Stimulated activated CD4-positive, alpha-beta T cell treated with anti-CD3 and anti-CD28 coated beads, TNF-alpha, amount 100 ng/mL, for 1 hour (primary cell): ENCODE measurements at places on chromosomes 5 and 9.

DNA sequence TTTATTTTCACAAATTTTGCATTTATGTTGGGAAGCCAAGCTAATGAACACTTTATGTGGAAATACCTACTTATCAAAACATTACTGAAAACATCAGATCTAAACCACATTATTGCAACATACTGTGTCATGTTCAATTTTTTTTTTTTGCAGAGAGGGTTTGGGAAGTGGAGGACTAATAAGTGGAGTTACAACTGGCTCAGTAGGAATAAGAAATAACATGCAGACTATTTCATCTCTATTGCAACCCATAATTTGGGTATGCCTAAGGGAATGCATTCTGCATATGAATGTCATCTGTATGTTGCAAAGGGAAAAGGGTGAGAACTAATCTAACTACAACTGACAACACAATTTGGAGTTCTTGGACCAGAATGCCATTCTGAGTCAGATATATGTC, 41.8 kb downstream of the APC start:
- no peak for DNase-seq

DNA sequence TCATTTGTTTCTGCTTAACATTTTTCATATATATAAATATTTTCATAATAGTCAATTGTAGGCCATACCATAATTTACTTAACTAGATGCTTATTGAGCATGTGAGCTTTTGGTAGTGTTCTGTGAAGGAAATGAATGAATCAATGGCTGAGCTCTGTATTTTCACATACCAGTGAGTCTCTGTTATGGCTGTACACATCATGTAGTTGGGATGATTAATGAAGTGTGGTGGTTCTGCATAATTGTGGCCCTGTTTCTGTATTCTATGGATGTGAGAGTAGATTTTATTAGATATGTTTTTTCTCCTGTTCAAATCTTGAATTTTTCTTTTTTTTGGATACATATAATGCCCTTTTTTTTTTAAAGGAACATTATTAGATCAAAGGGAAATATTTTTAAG, 56.2 kb downstream of the CTNNA1 start:
- no peak for DNase-seq

DNA sequence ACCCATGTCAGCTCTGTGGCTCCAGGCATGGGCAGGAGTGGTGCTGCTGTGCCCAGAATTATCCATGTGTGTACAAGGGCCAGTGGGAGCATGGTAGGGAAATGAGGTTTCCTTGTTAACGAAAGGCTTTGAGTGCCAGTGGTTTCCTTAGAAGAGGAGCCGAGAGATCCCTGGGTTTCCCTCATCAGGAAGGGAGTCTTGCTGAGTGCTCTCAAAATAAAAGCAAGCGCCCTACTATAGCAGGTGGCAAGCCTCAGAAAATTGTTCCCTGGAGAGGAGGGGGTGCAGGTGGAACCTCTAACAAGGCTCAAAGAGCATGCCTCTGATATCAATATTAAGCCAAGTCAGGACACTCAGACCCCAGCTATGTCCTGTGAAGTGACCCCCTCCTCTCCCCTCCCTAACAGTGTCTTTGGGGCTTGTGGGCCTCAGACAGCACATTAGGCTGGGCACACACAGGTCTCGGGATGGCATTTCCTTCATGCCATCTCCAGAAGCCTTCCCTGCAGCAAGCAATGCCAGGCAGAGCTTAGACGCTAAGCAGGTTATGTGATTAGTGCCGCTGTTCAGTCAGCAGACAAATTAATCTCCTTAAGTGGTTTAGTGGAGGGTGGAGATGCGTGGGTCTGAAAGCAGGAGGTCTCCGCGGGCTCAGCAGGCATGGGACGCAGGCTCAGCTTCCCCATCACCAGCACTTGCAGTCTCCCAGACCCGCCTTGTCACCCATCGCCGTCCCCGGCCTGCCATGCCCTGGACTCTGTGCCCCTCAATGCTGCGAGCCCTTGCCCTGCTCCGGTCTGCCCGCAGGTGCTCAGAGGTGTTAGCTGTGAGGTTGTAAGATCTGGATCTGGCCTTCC, 60.0 kb upstream of the RARS1 start:
- DNase-seq, result no peak

GRCh38 chr9:8859416-8859815, 1059.8 kb upstream of the DMAC1 start:
- DNase-seq, result no peak

DNA sequence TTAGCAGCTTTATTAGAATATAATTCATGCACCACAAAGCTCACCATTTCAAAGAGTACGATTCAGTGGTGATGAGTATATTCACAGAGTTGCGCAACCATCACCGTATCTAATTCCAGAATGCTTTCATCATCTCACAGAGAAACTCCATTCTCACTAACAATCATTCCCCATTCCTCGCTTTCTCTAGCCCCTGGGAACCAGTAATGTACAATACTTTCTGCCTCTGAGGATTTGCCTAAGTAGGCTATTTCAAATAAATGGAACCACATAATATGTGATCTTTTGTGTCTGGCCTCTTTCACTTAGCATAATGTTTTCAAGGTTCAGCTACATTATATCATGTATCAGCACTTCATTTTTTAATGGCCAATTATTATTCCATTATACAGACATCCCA, 145.1 kb upstream of the ADAMTS16 start:
- DNase-seq, result no peak

DNA sequence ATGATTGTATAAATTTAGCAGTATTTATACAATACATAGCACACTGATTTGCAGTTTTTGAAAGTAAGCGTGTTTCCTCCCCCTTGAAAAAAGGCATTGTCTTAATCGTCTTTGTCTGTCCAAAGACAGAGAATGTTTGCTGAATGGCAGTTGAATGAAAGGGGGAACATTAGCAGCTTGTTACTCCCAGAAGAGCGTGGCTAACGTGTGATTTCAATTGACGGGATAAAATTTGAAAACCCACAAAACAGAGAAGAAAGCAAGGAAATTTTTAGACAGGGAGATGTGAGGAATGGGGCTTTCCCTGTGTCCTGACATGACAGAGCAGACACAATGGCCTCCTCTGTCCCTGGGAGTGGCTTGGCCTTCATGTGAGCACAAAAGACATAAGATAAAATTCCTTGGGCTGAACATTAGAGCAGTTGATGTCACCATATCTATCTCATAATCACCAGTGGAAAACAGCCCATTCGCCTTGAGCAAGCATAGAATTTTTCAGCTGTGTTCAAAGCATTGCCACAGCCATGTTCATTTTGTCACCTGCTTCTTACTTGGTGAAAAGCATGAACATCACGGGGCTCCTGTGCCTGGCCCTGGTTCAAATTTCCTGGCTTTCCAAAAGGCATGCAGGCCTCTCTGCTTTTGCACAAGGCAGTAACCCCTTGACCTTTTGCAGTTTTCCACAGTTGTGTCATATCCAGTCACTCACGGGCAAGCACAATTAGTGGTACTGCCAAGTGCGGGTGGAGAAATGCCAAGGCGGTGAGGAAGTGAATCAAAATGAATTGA, 126.9 kb downstream of the TLE1 start:
- no peak for DNase-seq

GRCh38 chr5:1462358-1462757, 17.1 kb upstream of the SLC6A3 start:
- DNase-seq, result no peak

DNA sequence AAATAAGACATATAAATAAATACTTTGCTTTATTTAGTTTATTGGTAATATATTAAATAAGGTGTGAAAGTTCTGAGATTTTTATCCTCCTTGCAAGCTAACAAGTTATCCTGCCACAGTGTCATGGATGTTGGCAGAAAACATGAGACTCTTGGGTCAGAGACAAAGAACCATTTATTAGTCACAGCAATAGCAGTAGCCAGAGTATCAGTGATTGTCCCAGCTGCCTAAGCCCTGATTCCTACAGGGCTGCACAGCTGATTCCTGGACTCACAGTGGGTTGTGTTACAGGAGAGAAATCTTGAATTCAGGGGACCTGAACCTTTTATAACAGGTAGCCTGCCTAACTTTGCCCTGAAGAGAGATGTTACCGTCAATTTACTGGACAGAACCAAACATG, 304.5 kb upstream of the ZNF608 start:
- no peak for DNase-seq

- DNase-seq, result no peak
These were observed 129.3 kb upstream of the LPCAT1 start for GRCh38 chr5:1652873-1653697.

GRCh38 chr5:71986101-71986500, 121.2 kb upstream of the MAP1B start:
- no peak for DNase-seq

- DNase-seq, result no peak
These were observed 23.1 kb downstream of the GAS1 start for GRCh38 chr9:86924206-86924605.

GRCh38 chr9:107464516-107464915, 25.1 kb downstream of the KLF4 start:
- no peak for DNase-seq

DNA sequence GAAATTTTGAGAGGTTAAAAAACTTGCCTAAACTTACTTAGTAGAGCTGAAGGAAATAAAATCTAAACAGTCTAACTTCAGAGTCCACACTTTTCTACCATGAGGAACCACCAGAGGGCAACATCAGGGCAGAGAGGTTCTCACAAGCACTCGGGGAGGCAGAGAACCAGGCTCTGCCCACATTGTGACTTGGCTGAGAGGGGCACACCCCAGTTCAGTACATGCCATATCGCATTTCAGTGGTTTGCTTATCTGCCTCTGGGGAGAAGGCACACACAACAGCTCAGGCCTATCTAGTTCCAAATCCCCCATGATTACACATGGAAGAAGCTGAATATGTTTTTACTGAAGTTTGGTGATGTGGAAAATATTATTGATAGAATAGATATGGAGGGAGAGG, 49.2 kb downstream of the EQTN start:
- no peak for DNase-seq
